CD4-positive, alpha-beta memory T cell (primary cell): ENCODE measurements at places on chromosomes 16 and 17. TPM values are rescaled to one million over a fixed set of nuclear protein-coding genes. Genes with fewer than 3 reads are reported as not detected.
A peak's percentile ranks its signal among the peaks of the same experiment; 100 is the strongest.

DNA sequence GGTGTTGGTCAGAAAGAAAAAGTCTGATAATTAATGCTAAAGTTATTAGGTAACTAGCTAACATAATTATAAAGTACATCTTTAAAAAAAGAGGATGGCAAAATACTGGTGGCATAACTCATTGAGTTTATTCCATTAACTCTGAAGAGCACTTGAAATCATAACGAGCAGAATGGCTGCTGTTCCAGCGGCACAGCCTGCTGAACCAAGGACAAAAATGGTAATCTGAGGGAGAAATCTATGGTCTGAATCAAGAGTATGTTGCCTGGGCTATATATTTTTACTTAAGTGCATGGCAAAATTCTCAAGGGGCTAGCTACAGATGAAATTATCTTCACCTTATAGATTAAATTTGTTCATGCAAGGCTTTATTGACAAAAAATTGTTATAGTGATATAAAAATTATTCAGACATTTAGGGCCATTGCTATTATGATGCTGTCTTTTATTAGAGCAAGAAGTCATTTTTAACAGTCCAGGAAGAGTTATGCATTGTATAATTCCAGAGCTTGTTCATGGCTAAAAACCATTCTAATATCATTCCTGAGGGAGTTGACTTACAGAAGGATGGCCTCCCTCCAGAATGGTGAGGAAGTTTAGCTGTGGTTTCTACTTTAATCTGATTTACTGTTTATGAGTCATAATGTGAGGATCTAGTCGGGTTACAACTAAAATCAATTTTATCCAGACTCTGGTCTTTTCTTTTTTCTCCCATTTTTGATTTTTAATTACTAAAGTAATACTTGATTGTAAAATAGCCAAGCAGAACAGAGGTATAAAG lies 41.4 kb upstream of the ANKFN1 start:
- no peaks in the 10 kb centered on the region for H3K36me3 ChIP-seq
- no peak overlapping the region for H3K27ac ChIP-seq
- no peaks in the 10 kb centered on the region for H3K27me3 ChIP-seq

- no peaks in the 10 kb centered on the region for H3K36me3 ChIP-seq
- H3K27me3 ChIP-seq, result no peaks in the 10 kb centered on the region
- no peak overlapping the region for H3K27ac ChIP-seq
- DNase-seq, result no peak
Measured at GRCh38 chr16:75078886-75079285, 37.7 kb downstream of the LDHD start.

DNA sequence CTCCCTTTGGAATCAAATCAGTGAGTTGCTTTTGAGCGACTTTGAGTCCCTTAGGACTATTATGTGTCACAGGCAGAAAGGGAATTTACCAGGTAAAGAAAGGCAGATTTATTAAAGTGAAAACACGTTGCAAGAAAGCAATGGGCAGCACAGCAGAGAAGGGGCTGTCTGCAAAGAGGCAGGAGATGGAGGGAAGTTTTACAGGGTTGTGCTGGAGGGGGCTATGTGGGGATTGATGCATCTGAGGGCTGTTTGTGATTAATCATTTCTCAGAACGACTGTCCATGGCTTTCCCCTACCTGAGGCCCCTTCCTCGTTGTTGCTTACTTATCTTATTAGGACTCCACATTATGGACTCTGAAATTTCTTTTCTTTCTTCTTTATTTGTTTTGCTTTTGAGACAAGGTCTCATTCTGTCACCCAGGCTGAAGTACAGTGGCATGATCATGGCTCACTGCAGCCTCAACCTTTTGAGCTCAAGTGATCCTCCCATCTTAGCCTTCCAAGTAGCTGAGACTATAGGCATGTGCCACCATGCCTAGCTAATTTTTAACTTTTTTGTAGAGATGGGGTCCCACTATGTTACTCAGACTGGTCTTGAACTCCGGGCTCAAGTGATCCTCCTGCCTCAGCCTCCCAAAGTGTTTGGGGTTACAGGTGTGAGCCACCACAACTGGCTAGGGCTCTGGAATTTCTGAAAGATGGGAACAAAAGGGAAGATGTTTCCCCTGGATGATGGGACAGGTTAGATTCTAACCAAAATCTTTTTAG lies 5.5 kb downstream of the WWP2 start:
- H3K27ac ChIP-seq, result no peak overlapping the region
- H3K36me3 ChIP-seq, result no peaks in the 10 kb centered on the region
- H3K4me1 ChIP-seq, result peaks cover 42% of the 10 kb centered on the region
- no peak for DNase-seq
- no peaks in the 10 kb centered on the region for H3K27me3 ChIP-seq
- H3K4me3 ChIP-seq, result no peak overlapping the region

DNA sequence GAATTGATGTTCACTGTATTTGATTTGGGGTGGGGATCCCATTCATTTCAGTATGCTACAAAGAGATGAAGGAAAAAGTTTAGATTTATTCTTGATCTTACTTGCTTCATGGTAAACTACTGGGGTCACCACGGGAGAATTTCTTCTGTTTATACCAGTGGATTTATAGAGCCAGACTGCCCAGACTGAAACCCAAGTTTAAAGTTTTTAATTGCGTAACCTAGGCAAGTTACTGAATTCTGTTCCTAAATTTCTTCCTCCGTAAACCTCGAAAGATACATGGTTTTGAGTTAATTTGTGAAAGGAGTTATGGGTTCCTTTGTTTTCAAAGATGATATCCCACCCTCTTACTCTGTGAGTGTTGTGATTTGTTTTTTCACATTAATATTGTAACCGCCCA lies 26.4 kb downstream of the PIGL start:
- no peaks in the 10 kb centered on the region for H3K27me3 ChIP-seq
- no peaks in the 10 kb centered on the region for H3K4me1 ChIP-seq
- no peak for DNase-seq
- no peaks in the 10 kb centered on the region for H3K36me3 ChIP-seq

- H3K27ac ChIP-seq, result no peak overlapping the region
- H3K36me3 ChIP-seq, result peaks cover 38% of the 10 kb centered on the region
- H3K4me3 ChIP-seq, result no peak overlapping the region
- no peaks in the 10 kb centered on the region for H3K4me1 ChIP-seq
- no peaks in the 10 kb centered on the region for H3K27me3 ChIP-seq
Measured at GRCh38 chr16:733382-734207, 6.7 kb downstream of the HAGHL start.

DNA sequence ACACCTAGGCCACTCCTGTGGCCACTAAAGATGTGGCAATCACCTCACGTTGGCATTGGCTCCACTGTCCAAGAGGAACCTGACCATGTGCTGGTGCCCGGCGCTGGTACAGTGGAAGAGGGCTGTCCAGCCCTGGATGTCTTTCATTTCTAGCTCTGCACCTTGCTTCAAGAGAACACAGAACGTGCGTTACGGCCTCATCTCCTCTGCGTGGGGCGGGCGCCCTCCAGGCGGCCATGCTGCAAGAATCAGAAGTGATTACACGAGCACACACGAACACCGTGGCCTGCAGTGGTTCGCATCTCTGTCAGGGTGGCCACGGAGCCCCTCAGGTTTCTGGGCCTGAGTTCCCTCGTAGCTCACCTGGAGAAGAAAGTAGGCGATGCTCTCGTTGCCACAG lies 7.5 kb downstream of the ANKS3 start:
- no peaks in the 10 kb centered on the region for H3K4me1 ChIP-seq
- H3K36me3 ChIP-seq, result peaks cover 15% of the 10 kb centered on the region
- no peaks in the 10 kb centered on the region for H3K27me3 ChIP-seq

- DNase-seq, result no peak
- H3K4me1 ChIP-seq, result no peaks in the 10 kb centered on the region
- H3K27me3 ChIP-seq, result no peaks in the 10 kb centered on the region
- H3K4me3 ChIP-seq, result no peak overlapping the region
Measured at GRCh38 chr17:73423806-73424205, 112.0 kb upstream of the CDC42EP4 start.

DNA sequence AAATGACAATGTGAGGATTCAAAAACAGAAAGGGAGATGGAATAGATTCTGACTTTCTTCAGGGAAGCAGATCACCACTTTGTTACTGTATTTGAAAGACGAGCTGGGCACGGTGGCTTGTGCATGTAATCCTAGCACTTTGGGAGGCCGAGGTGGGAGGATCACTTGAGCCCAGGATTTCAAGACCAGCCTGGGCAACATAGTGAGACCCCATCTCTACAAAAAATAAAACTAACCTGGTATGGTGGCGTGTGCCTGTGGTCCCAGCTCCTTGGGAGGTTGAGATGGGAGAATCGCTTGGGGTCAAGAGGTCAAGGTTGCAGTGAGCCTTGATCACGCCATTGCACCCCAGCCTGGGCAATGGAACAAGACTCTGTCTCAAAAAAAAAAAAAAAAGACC lies 34.0 kb downstream of the PIGL start:
- H3K4me1 ChIP-seq, result no peaks in the 10 kb centered on the region
- no peak overlapping the region for H3K4me3 ChIP-seq

DNA sequence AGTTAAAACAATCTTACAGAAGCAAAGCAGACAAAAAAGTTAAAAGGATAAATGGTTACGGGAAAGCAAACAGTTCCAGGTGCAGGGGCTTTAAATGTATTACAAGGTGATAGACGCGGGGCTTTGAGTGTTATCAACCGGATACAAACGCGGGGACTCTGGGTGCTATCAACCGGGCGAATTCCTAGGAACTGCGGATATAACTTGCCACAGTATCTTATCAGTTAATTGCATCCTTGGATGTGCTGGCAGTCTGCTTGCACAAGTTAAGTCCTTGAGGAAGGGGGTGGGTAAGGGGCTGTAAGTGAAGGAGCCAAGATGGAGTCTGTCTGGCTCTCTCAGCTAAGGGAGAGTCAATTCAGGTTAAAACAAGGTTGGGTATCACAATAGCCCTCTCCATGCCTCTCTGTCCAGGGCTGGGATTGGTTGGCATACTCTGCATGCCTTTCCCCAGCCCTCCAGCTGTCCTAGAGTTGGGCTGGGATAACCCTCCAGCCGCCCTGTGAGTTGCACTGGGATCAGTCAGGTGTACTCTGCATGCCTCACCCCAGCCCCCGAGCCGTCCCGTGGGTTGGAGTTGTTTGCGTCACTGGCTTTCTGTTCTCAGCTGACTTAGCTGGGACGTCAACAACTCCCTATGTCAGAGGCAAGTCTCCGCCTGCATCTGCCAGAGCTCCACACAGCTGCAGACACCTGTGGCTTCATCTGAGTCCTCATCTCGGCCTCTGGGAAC lies 40.9 kb downstream of the TMEM235 start:
- peak; percentile 71 for DNase-seq
- H3K4me3 ChIP-seq, result no peak overlapping the region
- H3K36me3 ChIP-seq, result no peaks in the 10 kb centered on the region

- H3K27me3 ChIP-seq, result no peaks in the 10 kb centered on the region
- no peak for DNase-seq
- no peak overlapping the region for H3K4me3 ChIP-seq
- H3K36me3 ChIP-seq, result peaks cover 89% of the 10 kb centered on the region
Measured at GRCh38 chr17:78676412-78677302, 99.5 kb upstream of the DNAH17 start.

DNA sequence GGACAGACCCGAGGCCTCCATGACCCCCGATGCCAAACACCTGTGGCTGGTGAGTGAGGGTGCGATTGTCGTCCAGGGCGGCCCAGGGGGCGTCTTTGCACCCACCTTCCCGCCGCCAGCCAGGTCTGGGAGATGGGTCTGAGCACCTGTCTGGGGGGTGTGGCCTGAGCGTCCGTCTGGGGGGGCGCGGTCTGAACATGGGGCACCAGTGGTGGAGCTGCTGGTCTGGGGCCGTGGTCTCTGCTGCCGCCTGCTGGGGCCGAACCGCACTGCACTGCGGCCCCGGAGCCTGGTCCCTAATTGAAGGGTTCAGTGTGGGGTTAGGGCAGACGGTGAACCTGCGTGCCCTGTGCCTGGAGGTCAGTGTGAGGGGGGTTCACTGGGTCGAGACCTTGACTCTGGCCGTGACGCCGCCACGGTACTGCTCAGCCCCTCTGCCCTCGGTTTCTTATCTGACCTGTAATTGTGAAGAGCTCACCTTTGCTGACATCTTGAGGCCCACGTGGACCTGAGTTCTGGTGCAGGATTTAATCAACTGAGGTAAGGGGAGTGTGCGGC lies 12.6 kb upstream of the TCF25 start:
- no peaks in the 10 kb centered on the region for H3K27me3 ChIP-seq
- peaks cover 41% of the 10 kb centered on the region for H3K4me1 ChIP-seq
- H3K27ac ChIP-seq, result no peak overlapping the region
- no peaks in the 10 kb centered on the region for H3K36me3 ChIP-seq

- H3K4me1 ChIP-seq, result peaks cover 6% of the 10 kb centered on the region
- no peak for DNase-seq
- H3K27me3 ChIP-seq, result no peaks in the 10 kb centered on the region
- H3K4me3 ChIP-seq, result no peak overlapping the region
Measured at GRCh38 chr17:2184993-2185931, 118.3 kb downstream of the SMG6 start.

DNA sequence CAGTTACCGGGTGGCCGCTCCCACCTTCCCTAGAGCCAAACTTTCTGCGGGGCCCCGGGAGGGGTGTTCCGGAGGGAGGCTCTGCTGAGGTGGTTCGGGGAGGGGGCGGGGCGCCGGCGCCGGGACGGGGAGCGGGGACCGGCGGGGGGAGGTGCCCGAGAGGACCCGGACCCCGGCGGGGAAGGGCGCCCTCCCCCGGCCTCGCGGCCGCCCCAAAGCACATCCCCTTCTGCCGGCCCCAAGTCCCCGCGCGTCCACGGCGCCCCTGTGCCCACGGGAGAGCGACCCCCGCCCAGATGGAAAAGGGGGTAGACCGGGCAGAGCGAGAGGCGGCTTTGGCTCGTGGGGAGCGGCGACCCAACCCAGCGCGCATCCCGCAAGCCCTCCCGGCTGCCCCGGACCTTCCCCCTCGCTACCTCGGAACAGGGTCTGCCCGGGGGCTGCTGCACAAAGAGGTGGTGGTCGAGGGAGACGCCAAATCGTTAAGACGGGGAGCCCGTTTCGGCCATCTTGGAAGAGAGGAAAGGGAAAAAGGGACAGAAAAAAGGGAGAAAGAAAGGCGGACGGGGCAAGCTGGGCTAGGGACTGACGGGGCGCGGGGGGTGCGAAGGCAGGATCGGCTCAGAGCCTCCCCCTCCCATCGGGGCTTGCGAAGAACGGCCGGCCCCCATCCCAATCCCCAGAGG lies 530 bp downstream of the PCGF2 start:
- peaks cover 37% of the 10 kb centered on the region for H3K27me3 ChIP-seq
- no peaks in the 10 kb centered on the region for H3K36me3 ChIP-seq
- DNase-seq, result no peak
- H3K4me3 ChIP-seq, result no peak overlapping the region
- no peak overlapping the region for H3K27ac ChIP-seq

- DNase-seq, result peak; percentile 37
- H3K36me3 ChIP-seq, result no peaks in the 10 kb centered on the region
- H3K27ac ChIP-seq, result no peak overlapping the region
- H3K4me1 ChIP-seq, result peaks cover 6% of the 10 kb centered on the region
- no peak overlapping the region for H3K4me3 ChIP-seq
Measured at GRCh38 chr17:83099570-83100181, 20.3 kb downstream of the METRNL start.

GRCh38 chr17:50347894-50348291 lies 2.0 kb downstream of the XYLT2 start:
- H3K27me3 ChIP-seq, result no peaks in the 10 kb centered on the region
- H3K4me1 ChIP-seq, result peaks cover 31% of the 10 kb centered on the region
- no peak overlapping the region for H3K27ac ChIP-seq
- no peak for DNase-seq

Gene HSD17B1
- 0.88 TPM for polyA plus RNA-seq

Gene ALDH3A2
- 24.3 TPM for polyA plus RNA-seq

Gene GPRC5B
- 2.4 TPM for polyA plus RNA-seq

Gene CHTF18
- polyA plus RNA-seq, result 3.0 TPM

Gene OR1A1
- polyA plus RNA-seq, result not detected

Gene SGSH
- polyA plus RNA-seq, result 58.6 TPM

Gene NT5M
- 2.9 TPM for polyA plus RNA-seq

Gene GRIN2A
- polyA plus RNA-seq, result not detected

Gene CHST4
- not detected for polyA plus RNA-seq
